ENCODE measurements at places on chromosomes 11 and 22.

DNA sequence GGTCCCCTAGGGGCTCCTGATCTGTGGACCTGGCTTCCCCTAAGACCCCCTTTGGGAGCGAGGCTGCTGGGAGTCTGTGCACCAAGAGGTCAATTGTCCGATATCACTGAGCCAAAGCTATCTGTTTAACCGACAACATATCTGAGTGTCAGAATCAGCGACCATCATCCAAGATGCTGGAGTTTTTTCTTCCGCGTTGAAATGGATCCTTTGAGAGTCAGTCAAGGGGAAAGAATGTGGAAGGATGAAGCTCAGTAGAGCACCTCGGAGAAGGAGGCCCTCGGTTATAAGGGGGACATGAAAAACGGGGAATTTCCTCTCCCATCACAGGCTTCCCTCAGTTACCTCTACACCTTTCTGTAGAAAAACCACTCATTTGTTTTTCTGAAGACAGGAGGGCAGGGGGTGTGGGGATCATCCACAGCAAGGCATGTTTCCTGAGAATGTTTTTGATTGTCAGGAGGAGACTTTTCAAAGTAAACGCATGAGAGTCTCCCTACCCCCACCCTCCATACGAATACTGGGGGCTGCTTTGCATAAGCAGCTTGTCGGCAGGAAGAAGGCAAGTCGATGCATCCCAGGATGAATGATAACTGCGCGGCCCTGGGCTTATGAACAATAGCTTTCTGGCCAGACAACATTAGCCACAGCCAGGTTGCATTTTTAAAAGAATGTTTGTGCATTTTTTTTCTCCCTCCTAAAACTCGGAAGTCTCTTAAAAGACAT, 37.7 kb upstream of the CCND1 start:
- DNase-seq: no peak

GRCh38 chr22:46614025-46614931, 5.9 kb upstream of the GRAMD4 start:
- DNase-seq: peak; percentile 72

GRCh38 chr11:47750725-47751124, 16.4 kb downstream of the FNBP4 start:
- no peak for DNase-seq

DNA sequence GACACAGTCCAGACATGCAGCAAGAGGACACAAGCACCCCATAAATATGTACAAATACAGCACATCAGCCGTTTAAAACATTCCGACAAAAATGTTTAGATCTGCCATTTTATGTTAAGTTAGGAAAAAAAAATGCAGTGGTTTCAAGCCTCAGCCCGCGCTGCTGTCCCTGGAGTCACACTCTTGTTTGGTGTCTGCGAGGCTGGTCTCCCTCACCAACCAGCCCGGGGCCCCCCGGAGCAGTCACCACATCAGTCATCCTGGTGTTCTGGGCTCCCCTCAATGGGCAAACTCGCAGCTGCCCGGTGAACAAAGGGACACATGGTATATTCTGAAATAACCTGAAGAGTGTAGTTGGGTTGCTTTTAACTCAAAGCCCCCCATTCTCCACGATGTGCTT, 1022.2 kb downstream of the BRD1 start:
- DNase-seq: no peak

- no peak for DNase-seq
Measured at GRCh38 chr11:114847306-114847975, 169.1 kb downstream of the NXPE2 start.

GRCh38 chr11:109306322-109306721, 115.7 kb upstream of the C11orf87 start:
- no peak for DNase-seq

- DNase-seq: no peak
Measured at GRCh38 chr11:55732936-55733335, 40.3 kb upstream of the OR5D13 start.

- DNase-seq: no peak
Measured at GRCh38 chr11:2295971-2296912, 5.5 kb downstream of the C11orf21 start.

GRCh38 chr11:120068114-120068573, 69.8 kb downstream of the TRIM29 start:
- DNase-seq: no peak

GRCh38 chr22:25736378-25737011, 5.5 kb upstream of the MYO18B start:
- DNase-seq: peak; percentile 1

DNA sequence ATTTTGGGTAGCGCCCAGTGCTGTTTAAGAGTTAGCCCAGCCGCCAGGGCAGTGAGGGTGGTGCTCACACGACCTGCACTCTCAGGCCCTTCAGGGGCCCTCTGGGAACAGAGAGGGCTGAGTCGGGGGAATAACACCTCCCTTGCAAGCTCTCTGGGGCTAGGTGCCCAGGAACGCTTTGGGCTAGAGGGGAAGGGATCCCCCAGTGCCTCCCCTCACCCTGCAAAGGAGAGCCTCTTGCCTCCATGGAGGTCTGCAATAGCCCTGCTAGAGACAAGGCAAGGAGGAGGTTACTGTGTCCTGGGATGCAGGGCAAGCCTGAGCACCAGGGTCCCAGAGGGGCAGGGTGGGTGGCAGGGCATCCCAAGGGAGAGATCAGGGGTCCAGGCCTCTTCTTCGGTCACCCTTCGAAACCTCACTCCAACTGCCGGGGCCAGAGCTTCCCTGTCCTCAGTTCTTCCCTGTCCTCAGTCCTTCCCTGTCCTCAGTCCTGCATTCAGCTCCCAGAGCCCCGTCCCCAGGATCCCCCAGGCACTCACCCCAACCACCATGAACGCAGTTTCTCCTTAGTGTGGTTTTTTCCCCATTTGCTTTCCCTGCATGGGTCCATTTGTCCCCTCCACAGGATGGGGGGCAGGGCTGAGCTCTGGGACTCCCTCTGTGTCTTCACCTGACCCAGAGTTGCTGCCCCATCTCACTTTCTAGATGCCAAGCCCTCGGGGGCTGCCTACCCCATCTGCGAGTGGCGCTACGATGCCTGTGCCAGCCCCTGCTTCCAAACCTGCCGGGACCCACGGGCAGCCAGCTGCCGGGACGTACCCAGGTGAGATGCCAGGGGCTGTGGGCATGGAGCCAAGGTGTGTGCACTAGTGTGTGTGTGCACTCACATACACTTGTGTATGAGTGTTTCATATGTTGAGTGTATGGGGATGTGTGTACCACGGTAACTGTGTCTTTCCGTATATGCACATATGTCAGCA, 60.8 kb downstream of the OTOG start:
- DNase-seq: no peak

DNA sequence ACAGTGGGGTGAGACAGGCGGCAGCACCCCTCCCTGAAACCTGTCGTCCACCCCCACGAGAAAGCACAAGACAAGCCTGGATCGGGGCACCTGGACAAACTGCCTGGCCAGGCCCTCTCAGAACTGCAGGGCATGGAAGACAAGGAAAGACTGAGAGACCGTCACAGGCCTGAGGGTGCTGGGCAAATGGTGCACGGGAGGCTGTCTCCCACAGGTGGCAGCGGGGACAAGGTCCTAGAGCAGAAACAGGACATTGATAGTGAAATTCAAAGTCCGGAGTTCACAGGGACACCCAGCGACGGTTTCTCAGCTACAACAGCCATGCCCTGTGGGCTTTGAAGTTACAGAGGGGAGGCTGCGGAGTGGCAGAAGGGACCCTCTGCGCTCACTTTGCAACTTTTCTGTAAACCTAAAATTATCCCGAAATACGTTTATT, 20.6 kb downstream of the DRD4 start:
- DNase-seq: no peak

DNA sequence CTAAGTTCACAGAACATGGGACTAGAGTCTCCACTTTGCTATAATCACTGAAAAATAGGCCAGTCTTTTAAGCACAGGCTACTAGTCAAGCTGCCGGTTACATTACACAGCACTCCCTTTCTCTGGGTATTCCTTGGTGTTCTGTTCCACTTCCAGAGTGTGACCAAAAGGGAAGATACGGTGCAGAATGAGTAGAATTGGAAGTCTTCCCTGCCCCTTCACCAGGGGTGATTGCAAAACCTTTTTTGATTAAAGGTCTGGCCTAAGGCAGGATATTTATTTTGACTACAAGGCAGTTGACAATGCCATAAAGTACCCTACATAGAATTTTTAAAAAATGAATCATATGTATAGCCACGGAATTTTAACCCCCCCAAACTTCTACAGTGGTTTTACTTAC, 59.6 kb upstream of the ADORA2A start:
- DNase-seq: no peak

Measured in activated effector memory CD4-positive, alpha-beta T cell treated with Interleukin-2 at 50 U/mL for 16 hours (primary cell).